Stimulated activated CD8-positive, alpha-beta memory T cell treated with anti-CD3 and anti-CD28 coated beads, Interleukin-7, amount 100 ng/mL, for 1 hour (primary cell): ENCODE measurements at places on chromosomes 1 and 21.

- DNase-seq: no peak
Measured at GRCh38 chr1:178055779-178056471, 38.0 kb upstream of the RASAL2 start.

GRCh38 chr1:61450454-61450853, 274.5 kb downstream of the TM2D1 start:
- DNase-seq: no peak

- DNase-seq: no peak
Measured at GRCh38 chr1:183516725-183517124, 44.4 kb downstream of the SMG7 start.

- DNase-seq: no peak
Measured at GRCh38 chr1:238458899-238459298, 568.2 kb upstream of the ZP4 start.

DNA sequence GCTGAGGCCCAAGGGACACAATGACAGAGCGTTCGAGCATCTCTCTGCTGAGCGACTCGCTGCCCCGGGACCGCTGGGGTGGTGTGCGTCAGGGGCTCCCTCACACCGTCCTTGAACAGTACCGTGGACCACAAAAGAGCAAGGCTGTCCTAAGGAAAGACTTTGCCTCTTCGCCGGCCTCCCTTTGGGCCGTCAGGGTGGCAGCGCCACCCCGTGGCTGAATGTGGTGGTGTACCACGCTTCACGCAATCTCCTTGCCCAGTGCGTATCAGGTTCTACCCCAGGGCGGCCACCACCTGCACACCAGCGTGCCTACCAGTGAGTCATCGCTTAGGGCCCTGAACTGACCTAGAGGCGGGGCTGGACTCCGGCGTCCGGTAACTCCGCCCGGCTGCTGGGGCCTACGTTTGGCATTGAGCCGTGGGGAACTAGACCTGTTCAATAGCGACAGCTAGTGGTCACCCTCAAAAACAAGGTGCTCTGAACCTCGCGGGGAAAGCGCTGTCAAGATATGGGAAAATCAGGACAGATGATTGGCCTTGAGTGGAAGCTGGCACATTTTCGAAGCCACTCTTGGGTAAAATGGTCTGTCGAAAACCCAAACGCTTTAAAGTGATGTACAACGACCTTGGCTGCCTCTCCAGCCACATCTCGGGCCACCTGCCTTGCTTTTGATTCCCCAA, 8.1 kb upstream of the TRAF3IP3 start:
- DNase-seq: peak; percentile 58
